ENCODE measurements at places on chromosomes 5 and 9.
A peak's percentile ranks its signal among the peaks of the same experiment; 100 is the strongest.

DNA sequence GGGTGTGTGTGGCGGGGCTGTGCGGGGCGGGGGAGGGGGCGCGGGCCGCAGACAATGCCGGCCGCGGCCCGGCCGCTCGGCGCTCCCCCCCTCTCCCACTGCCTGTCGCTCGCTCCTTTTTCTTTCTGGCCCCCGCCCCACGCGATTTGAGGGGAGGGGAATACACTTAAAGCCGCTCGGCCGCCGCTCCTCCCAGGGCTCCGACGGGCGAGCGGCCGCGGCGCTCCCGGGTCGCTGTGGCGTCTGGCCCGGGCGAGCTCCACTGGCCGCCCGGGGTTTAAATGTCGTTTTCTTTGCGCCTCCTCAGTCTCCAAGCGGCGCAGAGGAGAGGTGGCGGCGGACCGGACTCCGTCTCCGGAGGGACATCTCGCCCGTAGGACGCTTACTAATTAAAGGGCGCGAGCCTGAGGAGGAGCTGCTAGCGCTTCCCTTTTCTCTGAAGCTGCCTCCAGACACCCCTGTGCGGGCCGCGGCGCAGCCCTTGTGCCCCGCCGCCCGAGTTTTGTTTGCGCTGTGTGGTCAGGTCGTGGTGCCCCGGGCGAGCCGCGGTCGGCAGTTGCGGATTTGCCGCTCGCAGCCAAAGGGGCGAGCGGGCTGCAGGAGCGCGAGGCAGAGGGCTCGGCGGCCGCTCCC is 1.4 kb downstream of the ZSWIM6 start:
- DNase-seq, result peak; percentile 75

- no peak for DNase-seq
Observed at GRCh38 chr5:80594810-80595209, 24.7 kb upstream of the ANKRD34B start.

DNA sequence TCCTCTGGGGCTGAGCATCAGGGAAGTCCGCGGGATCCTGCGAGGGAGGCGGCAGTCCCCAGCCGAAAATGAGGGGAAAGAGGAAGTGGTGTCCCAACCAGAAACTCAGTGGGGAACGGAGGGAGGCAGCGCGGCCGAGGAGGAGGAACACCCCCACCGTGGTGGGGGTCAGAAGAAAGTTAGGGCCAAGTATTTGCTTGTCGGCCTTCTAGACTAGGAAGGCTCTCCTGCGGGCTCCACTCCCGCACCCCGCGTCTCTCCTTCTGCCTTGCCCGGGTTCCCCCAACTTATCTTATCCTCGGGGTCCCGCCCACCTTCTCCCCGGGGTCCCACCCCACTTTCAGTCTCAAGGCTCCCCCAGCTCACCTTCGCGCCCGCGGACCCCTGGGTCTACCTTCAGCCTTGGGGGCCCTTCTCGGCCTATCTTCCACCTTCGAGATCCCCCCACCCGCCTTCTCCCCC is 557 bp upstream of the PHF2 start:
- peak; percentile 76 for DNase-seq

DNA sequence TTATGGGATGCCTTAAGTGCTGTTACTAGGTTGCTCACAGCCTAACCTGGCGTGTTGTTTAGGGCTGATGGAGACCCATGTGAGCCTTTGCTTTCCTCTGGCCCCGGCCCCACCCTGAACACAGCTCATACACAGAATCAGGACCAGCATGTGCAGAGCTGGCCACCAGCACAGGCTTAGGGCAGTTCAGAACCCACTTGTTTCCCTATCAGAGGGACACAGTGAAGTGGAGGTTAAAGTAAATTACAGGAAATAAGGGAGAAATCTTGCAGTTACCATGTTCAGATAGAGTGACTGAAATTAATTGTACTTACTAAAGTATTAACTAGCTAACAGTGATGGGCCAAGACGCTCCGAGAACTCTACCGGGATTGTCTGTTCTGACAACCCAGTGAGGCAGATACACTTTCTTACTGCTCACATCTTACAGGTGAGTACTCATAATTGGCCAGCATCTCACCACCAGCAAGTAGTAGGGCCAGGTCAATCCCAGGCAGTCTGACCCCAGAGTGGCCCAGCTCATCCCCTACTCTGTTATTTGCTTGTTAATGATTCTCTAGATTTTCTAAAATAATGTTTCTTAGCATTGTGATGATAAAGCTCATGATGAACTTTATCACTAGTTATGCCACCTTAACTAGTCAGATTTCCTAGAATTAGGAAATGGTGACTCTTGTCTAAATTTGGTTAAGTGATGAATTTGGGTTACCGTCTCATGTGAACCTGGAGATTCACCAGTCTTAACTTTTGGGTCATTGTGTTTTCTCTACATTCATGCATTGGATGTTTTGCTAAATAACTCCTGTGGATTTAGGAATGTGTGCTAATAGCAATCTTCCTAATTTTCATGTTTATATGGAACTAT is 15.4 kb downstream of the CCT5 start:
- DNase-seq, result no peak

DNA sequence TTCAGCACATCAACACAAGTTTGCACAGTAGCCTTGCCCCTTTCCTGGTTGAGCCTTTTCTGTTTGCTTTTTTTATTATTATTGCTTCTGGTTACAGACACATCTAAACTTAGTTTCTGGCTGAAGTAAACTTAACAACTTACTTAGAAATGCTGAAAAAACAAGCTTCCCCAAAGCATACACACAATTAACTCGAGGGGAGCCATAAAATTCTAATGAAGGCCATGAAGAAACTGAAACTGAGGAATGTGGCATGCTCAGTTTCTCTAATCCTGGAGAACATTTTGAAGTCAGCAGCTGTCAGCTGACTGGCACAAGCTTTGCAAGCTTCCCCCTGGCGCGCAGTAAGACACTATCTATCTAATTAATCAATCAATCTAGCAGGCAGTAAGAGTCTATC is 3.7 kb downstream of the MYO10 start:
- no peak for DNase-seq

GRCh38 chr5:125232779-125233230 is 486.4 kb upstream of the ZNF608 start:
- no peak for DNase-seq

DNA sequence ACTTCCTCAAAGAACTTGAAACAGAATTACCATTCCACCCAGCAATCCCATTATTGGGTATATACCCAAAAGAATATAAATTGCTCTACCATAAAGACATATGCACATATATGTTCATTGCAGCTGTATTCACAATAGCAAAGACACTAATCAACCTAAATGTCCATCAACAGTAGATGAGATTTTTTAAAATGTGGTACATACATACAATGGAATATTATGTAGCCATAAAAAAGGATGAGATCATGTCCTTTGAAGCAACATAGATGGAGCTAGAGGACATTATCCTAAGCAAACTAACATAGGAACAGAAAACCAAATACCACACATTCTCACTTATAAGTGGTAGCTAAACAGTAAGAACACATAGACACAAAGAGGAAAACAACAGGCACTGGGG is 28.1 kb upstream of the ZNF462 start:
- no peak for DNase-seq

GRCh38 chr5:36683821-36684434 is 77.5 kb downstream of the SLC1A3 start:
- DNase-seq, result peak; percentile 72

GRCh38 chr9:137814436-137814835 is 63.1 kb upstream of the CACNA1B start:
- no peak for DNase-seq

GRCh38 chr5:91011029-91011428 is 372.1 kb downstream of the ARRDC3 start:
- DNase-seq, result no peak

- DNase-seq, result peak; percentile 67
Observed at GRCh38 chr9:128523199-128523925, 18.8 kb downstream of the GLE1 start.

- no peak for DNase-seq
Observed at GRCh38 chr9:1929722-1930244, 85.4 kb upstream of the SMARCA2 start.

DNA sequence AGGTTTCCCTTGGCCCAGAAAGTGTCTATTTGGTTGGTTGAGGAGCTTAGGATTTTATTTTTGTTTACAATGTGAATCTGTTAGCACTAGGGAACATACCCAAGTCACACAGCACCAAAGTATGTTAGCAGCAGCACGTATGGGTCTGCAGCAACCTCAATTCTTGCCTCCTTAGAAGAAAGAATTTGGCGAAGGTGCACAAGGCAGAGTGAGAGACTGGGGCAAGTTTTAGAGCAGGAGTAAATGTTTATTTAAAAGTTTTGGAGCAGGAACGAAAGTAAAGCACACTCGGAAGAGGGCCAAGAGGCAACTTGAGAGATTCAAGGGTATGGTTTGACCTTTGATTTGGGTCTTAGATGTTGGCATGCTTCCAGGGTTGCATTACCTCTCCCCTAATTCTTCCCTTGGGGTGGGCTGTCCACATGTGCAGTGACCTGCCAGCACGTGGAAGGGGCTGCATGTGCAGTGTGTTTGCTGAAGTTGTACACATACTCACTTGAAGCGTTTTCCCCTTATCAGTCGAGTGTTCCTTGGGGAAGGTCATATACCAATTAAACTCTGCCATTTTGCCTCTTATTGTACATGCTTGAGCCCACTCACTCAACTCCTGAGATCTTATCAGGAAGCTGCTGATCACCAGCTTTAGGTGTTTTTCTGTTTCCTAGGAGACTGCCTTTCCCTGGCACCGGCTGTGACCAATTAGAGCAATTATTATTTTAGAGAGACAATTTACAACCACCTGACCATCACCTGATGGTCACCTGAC is 64.9 kb upstream of the SHC3 start:
- DNase-seq, result no peak

GRCh38 chr5:82259172-82259800 is 18.9 kb downstream of the RPS23 start:
- DNase-seq, result no peak

- DNase-seq, result no peak
Observed at GRCh38 chr9:37036371-37036775, 2.3 kb upstream of the PAX5 start.

DNA sequence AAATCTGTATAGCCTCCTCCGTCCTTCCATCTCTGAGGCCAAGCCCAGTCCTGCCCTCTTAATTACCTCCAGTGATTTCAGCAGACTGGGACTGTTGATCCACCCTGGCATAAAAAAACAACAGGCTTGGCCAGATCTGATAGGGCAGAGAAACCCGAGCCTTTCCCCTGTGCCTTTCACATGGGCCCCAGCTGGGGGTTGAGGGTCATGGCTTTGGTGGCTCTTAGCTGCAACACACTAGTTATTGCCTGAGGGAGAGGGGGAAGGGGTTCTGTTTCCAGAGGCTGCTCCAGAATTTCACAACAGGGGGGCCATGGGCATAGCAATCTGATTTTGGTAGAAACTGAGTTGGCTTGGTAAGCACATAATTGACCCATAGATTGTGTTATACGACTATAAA is 21.2 kb upstream of the PANK3 start:
- DNase-seq, result no peak

- DNase-seq, result no peak
Observed at GRCh38 chr5:93395010-93395409, 186.0 kb downstream of the NR2F1-AS1 start.

Measured in left forelimb (tissue), 1 donor.